Dorsolateral prefrontal cortex (tissue), 122 donors: ENCODE measurements at places on chromosomes 2 and 18. TPM values are rescaled to one million over a fixed set of nuclear protein-coding genes. Genes with fewer than 3 reads are reported as not detected.

- DNase-seq: no peak
Measured at GRCh38 chr2:237520290-237520689, 33.2 kb downstream of the MLPH start.

The VAMP8 gene
- total RNA-seq: 14.2 TPM

The ANKRD29 gene
- 24.7 TPM for total RNA-seq

GRCh38 chr2:174035981-174036742, 71.0 kb upstream of the SP3 start:
- no peak for DNase-seq

DNA sequence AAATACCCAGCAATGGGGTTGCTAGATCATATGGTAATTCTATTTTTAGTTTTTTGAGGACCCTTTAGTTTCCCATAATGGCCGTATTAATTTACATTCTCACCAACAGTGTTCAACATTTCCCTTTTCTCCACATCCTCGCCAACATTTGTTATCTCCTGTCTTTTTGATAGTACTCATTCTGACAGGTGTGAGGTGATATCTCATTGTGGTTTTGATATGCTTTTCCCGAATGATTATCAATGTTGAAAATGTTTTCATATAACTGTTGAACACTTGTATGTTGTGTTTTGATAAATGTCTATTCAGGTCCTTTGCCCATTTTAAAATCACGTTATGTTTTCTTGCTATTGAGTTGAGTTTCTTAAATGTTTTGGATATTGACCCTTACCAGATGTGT, 5.8 kb upstream of the RIF1 start:
- no peak for DNase-seq

The CYBRD1 gene
- total RNA-seq: 39.1 TPM

GRCh38 chr18:2883076-2883735, 36.4 kb downstream of the EMILIN2 start:
- no peak for DNase-seq

DNA sequence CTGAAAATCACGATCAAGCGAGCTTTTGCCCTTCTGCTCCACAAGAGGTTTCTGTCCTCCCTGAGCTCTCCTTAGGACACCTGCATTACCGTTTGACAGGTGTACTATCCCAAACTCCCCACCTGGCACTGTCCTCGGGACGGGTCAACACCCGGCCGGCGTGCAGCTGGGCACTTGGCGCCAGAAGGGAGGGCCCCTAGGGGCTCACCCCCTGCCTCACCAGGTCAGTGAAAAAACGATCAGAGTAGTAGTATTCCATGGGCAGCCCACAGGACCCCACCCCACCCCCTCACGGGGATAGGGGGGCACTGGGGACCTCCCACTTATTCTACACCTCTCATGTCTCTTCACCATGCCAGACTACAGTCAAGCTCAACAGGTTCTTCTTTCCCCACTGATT, 117.6 kb upstream of the ANKRD30BL start:
- no peak for DNase-seq

- no peak for DNase-seq
Measured at GRCh38 chr18:50602466-50602865, 42.6 kb downstream of the MAPK4 start.

The PTPRN gene
- total RNA-seq: 140 TPM

The SRD5A2 gene
- total RNA-seq: not detected

The LHCGR gene
- 0.22 TPM for total RNA-seq

DNA sequence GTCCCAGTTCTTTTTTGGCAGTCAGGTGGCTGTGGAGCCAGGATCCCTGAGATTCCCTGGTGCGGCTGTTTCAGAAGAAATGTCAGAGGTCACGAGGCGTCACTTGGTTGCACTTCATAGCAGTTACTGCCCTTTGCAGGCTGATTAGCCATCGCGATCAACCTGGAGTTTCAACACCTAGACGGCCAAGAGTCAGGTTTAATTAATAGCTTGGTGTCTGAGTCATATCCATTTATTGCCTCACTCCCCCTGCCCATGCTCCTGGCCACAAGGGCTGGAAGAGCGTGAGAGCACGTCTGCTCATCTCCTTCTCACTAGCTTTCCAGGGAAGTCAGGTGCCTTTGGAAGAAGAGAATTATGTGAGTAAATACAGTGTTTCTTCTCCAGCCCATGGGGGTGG, 552.3 kb downstream of the TSN start:
- no peak for DNase-seq

DNA sequence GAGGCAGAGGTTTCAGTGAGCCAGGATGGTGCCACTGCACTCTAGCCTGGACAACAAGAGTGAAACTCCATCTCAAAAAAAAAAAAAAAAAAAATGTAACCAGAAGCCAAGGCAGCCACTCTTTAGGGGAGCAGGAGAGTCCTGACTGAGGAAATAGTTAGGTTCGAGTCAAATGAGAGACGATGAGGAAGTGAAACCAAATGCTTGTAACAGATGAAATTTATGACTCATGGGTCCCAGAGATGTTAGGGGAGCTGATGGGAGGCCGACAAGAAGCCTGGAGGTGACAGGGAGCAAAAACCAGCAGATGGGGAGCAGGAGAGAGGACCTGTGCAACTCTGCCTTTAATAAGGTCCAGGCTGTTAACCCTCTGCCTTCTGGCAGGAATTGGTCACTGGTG, 756.1 kb upstream of the DDX18 start:
- no peak for DNase-seq

DNA sequence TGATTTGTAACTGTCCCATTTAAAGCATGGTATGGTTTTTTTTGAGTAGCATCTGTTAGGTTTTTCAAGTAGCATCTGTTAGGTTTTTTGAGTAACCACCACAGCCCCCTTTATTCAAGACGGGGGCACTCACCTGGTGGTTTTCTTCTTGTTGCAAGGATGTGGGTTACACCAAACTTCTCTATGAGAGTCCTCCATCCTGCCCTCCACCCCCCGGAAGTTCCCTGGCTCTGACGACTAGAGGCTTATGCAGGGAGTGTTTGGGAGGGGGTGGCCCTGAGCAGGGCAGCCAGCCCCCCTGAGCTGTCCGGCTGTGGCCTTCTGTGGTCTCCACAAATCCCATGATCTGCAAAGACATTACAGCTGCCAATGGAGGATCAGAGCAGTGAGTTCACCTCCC, 39.3 kb downstream of the MTCL1 start:
- no peak for DNase-seq

- DNase-seq: no peak
Measured at GRCh38 chr2:151845884-151846283, 17.7 kb upstream of the ARL5A start.

The CYTIP gene
- 1.0 TPM for total RNA-seq

The AFG3L2 gene
- total RNA-seq: 57.7 TPM

GRCh38 chr2:48438266-48438665, 91.7 kb upstream of the STON1 start:
- no peak for DNase-seq

DNA sequence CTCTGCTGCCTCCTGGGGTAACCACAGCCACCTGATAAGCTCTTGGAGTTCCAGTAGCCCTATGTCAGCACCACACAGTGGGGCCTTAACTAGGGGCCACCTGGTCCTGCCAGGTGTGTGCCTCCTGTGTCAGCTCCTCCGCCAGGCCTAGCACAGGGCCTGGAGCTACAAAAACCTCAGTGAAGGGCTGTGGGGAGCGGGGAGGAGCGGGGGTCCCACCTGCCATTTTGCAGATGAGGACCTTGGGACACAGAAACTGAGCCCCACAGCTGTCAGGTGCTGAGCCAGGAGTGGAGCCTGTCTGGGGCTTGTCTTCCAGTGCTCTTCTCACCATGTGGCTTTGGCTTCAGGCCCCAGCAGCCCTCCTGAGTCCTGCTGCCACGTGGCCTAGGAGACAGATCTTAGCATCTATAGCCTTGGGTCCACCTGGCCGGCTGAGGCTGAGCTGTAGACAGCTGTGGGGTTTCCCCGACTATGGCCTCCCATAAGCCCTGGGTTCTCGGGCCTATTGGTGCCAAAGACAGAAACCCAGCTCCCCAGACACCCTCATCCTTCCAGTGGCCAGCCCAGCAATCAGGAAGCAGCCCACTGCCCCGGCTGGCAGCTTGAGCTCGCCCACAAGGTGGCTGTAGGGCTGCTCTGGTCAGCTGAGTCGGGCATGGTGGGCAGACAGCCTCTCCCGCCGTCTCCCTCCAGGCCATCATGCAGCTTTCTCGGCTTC, 104.5 kb upstream of the MCFD2 start:
- no peak for DNase-seq

The MC2R gene
- not detected for total RNA-seq

DNA sequence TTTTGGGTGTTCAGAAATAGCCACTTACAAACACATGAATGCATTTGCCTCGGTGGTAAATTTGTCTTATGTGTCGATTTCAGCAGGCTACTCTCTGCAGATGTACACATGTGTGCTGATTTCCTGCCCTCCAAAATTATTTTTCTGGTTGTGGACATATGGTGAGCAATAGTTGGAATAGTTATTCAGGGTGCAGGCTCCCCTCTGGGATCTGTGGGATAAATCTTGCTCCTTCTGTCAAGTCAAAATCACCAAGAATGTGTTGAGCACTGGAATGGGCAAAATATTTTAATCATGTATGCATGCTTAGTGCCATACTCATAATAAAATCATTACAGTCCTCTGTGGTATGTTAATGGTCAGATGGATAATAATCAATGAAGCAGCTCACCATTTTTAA, 684.5 kb downstream of the BCL11A start:
- DNase-seq: no peak

The STAT4 gene
- total RNA-seq: 44.8 TPM

- no peak for DNase-seq
Measured at GRCh38 chr2:205675861-205676516, 6.3 kb upstream of the NRP2 start.

DNA sequence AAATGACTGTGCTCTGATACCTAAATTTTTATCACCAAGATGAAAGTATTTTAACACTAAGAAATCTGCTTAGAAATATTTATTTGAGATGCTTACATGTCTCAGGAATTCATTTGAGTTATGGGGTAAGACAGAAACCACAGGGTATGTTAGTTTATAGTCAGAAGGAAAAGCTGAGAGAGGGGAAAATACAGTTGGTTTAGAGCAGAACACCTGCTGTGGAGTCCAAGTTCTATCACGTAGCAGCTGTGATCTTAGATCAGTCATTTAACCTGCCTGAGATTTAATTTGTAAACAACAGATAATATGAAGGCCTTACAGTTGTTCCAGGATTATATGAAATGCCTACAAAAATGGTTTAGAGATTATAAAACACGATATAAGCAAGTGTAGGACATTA, 29.0 kb downstream of the PDE6D start:
- DNase-seq: no peak

The NDC80 gene
- total RNA-seq: not detected

GRCh38 chr2:158269143-158269542, 167.5 kb downstream of the UPP2 start:
- no peak for DNase-seq

- DNase-seq: no peak
Measured at GRCh38 chr2:188475945-188476344, 184.3 kb downstream of the GULP1 start.

- DNase-seq: no peak
Measured at GRCh38 chr2:145080426-145080825, 560.5 kb upstream of the ZEB2 start.

GRCh38 chr2:19609266-19609665, 250.8 kb upstream of the OSR1 start:
- DNase-seq: no peak

DNA sequence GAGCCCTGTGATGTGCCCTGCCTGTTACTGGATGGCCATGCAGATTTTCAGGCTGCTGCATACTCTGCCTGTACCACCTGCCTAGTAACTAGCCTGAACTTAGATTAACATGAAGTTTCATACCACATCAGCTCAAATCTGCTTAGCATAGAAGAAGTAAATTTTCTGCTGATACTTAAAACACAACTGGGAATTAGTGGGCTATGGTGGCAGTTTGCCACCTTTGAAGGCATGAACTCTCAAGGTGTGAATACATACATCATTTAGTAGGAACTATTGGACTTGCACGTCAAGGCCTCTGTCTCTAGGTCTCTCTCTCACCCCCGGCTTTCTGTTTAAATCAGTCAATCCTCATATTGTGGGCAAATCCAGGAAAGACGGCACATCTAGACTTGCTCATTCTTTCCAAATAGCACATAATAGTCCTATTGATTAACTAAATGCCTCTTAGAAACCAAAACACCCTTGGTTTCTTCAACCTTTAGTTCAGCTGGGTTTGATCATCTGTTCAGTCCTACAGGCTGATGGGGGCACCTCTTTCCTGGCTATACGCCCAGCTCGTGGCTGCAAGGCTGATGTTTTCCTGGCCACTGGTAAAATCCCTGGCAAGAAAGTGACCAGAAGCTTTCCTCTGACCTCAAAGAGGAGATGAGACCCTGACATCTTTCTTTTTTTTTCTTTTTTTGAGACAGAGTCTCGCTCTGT, 58.4 kb downstream of the ALPK2 start:
- no peak for DNase-seq

The PLCD4 gene
- 4.2 TPM for total RNA-seq

The RAB6D gene
- total RNA-seq: 1.4 TPM

- no peak for DNase-seq
Measured at GRCh38 chr2:205775097-205775877, 93.0 kb downstream of the NRP2 start.

The OBSL1 gene
- total RNA-seq: 116 TPM

- no peak for DNase-seq
Measured at GRCh38 chr18:74804677-74805076, 207.0 kb downstream of the ZNF407 start.

GRCh38 chr2:207516206-207516605, 13.6 kb upstream of the CREB1 start:
- DNase-seq: no peak

DNA sequence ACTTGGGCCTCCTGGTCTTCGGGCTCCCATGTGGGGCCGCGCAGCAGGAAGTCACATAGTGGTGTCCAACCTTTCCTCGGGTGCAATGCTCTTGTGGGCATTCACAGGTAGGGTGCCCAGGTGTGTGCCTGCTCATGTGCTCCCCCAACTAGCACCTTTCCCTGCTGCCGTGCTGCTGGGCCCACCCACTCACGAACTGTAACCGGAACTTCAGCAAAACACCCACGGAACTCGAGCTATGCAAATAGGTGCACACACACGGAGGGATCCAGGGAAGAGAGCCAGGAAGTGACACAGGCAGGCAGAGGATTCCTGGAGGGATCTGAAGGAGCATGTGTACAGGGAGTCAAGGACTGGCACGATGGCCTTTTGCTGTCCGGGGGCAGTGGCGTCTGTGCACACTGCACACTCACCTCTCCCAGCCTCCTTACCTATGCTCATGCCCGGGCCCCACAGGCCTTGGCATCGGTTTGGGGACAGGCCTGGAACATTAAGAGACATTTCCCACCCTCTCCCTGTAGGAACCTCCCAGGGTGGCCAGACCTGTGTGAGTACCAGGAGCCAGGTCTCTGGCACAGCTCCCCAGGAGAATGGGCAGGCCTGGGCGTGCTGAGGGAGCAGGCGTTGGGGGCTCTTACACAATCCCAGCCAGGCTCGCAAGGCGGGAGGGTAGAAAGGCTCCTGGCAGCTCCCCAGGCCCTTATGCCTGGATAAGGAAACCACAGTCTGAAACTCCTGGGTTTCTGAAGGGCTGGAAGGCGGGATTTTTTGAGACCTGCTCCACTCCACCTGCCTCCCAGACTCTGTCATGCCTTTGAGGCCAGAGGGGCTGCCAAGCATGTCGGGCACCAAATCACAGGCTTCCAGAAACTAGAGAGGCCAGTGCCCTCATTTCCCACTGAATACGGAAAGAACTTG, 6.6 kb upstream of the PTMA start:
- no peak for DNase-seq

The CIB4 gene
- total RNA-seq: not detected

The WDR75 gene
- total RNA-seq: 29.0 TPM

- no peak for DNase-seq
Measured at GRCh38 chr18:76351961-76352581, 143.0 kb downstream of the ZNF516 start.
